ENCODE measurements at places on chromosomes 16 and 17. TPM values are rescaled to one million over a fixed set of nuclear protein-coding genes. Genes with fewer than 3 reads are reported as not detected.

Gene FBXL16
- total RNA-seq: 6.5 TPM

GRCh38 chr17:79301469-79301868 lies 226.8 kb downstream of the ENGASE start:
- no peak for DNase-seq

DNA sequence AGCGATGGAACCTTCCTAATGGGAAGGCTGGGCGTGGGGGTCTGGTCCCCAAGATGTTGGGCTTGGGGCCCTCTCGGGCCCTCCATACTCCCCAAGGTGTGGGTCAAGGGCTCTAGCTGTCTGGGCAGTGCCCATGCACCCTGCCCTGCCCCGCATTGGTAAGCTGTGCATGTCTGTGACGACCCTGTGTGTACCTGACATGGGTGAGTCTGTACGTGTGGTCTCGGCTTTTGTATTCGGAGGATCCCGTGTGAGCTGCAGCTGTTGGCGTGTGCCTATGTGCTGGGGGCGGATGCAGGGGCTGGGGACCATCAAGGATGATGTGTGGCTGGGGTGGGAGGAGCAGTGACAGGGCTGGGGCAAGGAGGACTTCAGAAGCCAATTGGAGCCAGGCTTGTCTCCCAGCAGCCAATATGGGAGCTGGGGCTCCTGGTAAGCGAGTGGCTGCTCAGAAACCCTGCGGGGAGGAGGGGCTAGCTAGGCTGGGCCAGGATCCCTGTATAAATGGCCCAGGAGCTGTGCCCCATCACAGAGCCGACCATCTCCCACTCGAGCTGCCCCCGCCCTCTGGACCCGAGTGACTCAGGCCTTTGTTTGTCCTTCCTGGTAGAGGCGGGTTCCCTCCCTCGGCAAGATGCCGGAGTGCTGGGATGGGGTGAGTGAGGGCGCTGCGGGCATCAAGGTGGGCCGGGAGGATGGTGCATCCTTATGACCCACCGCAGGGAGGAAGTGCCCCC lies at the start of gene NDRG4:
NDRG4 (plus strand) TSS at position 529 of the 737 bp plus-strand sequence; CDS start at position 635, 106 bp downstream.
- DNase-seq: peak; percentile 73

Gene TADA2A
- total RNA-seq: 52.0 TPM

DNA sequence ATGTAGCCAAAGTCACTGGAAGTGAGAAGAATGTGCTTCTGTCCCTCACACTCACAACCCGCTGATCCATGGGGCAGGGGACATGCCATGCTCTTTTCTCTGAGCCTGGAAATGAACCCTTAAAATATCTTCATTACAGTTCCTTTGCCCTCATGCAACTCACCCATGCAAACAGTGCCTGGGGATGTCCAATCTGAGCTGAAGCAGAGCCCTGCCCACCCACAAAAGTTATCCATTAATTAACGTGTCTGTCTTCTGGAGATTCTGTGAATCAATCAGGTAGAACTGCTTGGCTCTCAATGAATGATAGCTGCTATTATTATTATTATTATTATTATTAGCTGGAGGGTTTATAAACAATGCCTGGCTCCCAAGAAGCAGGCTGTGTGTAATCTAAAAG lies 133.7 kb downstream of the USP31 start:
- no peak for DNase-seq

GRCh38 chr17:29396066-29396465 lies 5.9 kb downstream of the TAOK1 start:
- no peak for DNase-seq

Gene KRT36
- not detected for total RNA-seq

DNA sequence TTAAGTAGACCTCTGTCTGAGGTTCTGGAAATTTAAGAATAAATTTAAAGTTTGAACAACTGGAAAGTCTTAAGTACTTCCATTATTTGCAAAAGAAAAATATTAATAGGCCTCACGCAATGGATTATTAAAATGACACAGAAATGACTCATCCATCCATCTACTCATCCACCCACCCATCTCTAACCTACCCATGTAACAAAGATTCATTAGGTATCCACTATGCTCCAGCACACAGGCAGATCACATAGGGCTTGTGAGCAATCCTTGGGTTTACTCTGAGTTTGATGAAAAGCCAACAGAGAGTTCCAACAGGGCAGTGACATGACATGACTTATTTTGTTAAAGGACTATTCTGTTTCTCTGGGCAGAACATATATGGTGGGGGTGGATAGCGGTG lies 93.3 kb downstream of the HELZ start:
- no peak for DNase-seq

Gene MFAP4
- 115 TPM for total RNA-seq

DNA sequence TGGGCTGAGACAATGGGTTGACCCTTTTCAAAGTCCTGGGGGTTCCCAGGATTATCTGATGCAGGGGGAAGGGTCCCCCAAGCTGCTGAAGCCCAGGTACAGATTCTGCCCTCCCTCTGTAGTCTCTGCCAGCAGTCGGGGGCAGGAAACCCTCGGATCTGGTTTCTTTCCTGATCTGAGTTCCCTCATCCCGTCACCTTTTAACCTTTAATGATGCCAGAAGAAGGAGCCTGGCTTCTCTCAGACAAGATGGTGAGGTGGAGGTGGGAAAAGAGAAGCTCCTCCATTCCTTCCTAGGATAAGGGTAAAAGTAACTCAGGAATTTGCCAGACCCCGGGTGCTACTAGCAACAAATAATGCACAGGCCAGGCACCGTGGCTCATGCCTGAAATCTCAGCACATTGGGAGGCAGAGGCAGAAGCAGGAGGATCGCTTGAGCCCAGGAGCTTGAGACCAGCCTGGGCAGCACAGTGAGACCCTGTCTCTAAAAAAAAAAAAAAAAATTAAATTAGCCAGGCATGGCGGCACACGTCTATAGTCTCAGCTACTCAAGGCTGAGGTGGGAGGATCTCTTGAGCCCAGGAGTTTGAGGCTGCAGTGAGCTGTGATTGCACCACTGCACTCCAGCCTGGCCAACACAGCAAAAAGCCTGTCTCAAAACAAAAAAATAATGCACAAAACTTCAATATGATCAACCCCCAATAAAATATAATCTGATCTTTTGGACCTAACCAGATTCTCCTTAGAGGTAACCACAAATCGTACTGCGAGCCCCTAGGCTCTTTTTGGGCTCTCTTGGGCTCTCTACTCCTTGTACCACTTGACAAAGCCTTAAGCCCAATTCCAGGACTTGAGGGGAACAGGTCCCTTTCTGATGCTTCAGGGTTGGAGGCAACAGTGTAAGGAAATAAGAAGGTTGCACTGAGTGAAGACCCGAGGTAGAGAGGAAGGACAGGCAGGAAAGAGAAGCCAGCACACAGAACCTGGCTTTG lies 5.7 kb downstream of the CDC42EP4 start:
- no peak for DNase-seq

- no peak for DNase-seq
Measured at GRCh38 chr17:9859781-9860180, 34.1 kb downstream of the GLP2R start.

- no peak for DNase-seq
Measured at GRCh38 chr16:85555719-85556455, 57.2 kb upstream of the GSE1 start.

DNA sequence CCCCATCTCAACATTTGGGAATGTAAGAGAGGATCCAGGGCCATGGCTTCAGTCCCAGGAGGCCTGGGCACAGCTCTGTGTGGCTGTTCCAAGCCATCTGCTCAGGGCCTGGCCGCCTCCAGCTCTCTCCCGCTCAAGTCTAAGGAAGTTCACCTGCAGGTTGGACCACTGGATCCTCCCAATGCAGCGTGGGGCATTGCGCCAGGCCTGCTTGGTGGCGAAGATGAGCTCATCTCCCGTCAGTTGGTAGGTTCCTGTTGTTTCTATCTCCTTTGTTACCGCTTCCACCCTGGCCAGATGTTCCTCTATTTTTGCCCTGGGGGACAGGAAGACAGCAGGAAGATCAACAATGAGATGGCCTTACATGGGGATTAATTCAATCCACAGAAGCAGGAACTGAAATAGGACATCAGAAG lies 17.5 kb downstream of the NOS2 start:
- no peak for DNase-seq
